Naive thymus-derived CD8-positive, alpha-beta T cell (primary cell): ENCODE measurements at places on chromosomes 5 and 9. TPM values are rescaled to one million over a fixed set of nuclear protein-coding genes. Genes with fewer than 3 reads are reported as not detected.

GRCh38 chr5:107564931-107565372, 105.8 kb downstream of the EFNA5 start:
- H3K4me1 ChIP-seq, result no peaks in the 10 kb centered on the region
- no peaks in the 10 kb centered on the region for H3K36me3 ChIP-seq
- no peak overlapping the region for H3K4me3 ChIP-seq
- H3K27ac ChIP-seq, result no peak overlapping the region
- peaks cover 26% of the 10 kb centered on the region for H3K27me3 ChIP-seq

The F12 gene
- total RNA-seq, result not detected

DNA sequence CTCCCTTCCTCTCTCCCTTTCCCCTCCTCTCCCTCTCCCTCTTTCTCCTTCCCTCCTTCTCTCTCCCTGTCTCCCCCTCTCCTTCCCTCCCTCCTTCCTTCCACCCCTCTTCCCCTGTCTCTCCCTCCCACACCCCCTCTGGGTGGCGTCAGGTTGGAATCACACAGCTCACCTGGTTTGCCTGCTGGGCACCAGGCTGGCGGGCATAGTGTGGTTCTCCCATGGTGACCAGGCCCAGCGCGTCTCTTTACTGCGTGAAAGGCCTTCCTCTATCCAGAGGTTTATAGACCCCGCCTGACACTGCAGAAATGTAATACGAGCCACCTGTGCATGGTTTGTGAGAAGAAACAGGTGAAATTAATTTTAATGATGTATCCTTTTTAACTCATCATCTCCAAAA, 76.2 kb downstream of the MRPL36 start:
- peaks cover 3% of the 10 kb centered on the region for H3K36me3 ChIP-seq
- H3K4me3 ChIP-seq, result no peak overlapping the region
- DNase-seq, result no peak
- no peaks in the 10 kb centered on the region for H3K4me1 ChIP-seq

- H3K27ac ChIP-seq, result no peak overlapping the region
- H3K4me1 ChIP-seq, result no peaks in the 10 kb centered on the region
- no peaks in the 10 kb centered on the region for H3K36me3 ChIP-seq
- no peak overlapping the region for H3K4me3 ChIP-seq
Observed at GRCh38 chr5:178831049-178831448, 28.7 kb upstream of the ZNF354B start.

GRCh38 chr9:72880821-72881220, 72.0 kb downstream of the ALDH1A1 start:
- no peaks in the 10 kb centered on the region for H3K4me1 ChIP-seq
- H3K27ac ChIP-seq, result no peak overlapping the region
- no peaks in the 10 kb centered on the region for H3K27me3 ChIP-seq

GRCh38 chr9:99513441-99514112, 291.5 kb downstream of the SEC61B start:
- peaks cover 46% of the 10 kb centered on the region for H3K4me1 ChIP-seq
- peaks cover 2% of the 10 kb centered on the region for H3K27me3 ChIP-seq
- no peak overlapping the region for H3K27ac ChIP-seq
- DNase-seq, result no peak
- H3K4me3 ChIP-seq, result no peak overlapping the region

The NUTM2F gene
- total RNA-seq, result not detected

The ARID3C gene
- total RNA-seq, result 0.27 TPM

The GFI1B gene
- total RNA-seq, result not detected

DNA sequence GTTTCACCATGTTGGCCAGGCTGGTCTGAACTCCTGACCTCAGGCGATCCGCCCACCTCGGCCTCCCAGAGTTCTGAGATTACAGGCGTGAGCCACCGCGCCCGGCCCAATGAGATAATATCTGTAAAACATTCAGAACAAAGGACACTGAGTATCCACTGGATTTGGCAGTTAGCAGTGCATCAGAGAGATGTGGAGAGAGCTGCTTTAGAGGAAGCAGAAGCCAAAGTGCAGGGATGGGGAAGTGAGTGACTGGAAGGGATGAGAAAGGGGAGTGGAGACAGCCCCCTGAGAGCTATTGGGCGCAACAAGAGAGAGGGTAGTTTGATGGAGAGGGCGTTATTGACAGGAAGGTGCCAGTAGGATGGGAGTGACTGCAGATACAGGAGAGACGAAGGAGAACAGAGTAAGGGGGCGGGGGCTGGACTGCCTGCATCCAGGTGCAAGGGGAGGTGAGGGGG, 157.5 kb upstream of the SHB start:
- peak overlapping the region; percentile 58 for H3K27ac ChIP-seq
- H3K4me3 ChIP-seq, result peak overlapping the region; percentile 85
- H3K27me3 ChIP-seq, result peaks cover 1% of the 10 kb centered on the region
- DNase-seq, result no peak
- peaks cover 18% of the 10 kb centered on the region for H3K4me1 ChIP-seq
- peaks cover 7% of the 10 kb centered on the region for H3K36me3 ChIP-seq
